NCI-H1436 (cell line): ENCODE measurements at places on chromosomes 13 and 19.

DNA sequence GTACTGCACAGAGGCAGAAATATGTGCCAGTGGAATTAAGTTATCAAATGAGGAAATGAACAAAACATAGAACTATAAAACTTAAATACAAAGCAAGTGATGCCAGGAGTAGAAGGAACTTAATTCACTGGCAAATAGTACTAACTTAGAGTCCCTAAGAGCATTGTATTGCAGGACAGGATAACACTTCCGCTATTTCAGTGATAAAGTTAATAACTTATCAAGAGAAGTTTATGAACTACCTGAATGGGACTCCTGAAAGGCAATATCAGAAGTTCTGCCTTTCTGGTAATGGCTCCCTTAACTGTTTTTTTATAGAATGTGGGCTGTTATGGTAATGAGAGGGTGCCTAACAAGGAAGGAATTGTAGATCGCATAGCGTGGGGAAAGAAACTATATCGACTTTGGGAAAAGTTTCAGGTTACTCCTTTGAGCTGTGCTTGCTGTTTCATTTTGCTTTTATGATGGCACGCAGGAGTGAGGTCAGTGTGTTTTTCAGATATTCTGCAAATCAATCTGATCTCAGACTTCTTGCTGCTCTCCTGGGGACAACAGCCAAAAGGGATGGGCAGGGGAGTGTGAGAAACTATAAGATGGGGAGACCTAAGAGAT, 95.3 kb upstream of the MLNR start:
- no peak for DNase-seq

DNA sequence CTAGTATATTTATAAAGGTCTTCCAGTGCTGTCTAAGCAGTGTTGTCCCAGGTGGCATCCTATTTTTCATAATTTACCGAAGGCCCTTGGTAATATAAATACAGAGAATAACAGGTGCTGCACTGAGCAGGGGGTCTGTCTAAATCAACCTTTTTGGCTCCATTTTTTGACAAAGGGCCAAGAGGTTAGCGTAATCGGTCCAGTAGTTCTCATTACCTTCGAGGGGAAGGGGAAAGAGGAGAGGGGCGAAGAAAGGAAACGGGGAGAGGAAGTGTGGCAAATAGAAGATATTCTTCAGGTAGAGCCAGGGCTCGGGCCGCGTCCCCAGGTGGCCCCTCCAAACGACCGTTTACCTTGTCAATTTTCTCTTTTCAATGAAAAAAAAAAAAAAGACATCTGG, 749 bp upstream of the PAN3 start:
- DNase-seq, result no peak

GRCh38 chr13:49869519-49869918, 66.6 kb downstream of the SPRYD7 start:
- no peak for DNase-seq

- DNase-seq, result no peak
Measured at GRCh38 chr19:288911-289310, 2.3 kb downstream of the PLPP2 start.

DNA sequence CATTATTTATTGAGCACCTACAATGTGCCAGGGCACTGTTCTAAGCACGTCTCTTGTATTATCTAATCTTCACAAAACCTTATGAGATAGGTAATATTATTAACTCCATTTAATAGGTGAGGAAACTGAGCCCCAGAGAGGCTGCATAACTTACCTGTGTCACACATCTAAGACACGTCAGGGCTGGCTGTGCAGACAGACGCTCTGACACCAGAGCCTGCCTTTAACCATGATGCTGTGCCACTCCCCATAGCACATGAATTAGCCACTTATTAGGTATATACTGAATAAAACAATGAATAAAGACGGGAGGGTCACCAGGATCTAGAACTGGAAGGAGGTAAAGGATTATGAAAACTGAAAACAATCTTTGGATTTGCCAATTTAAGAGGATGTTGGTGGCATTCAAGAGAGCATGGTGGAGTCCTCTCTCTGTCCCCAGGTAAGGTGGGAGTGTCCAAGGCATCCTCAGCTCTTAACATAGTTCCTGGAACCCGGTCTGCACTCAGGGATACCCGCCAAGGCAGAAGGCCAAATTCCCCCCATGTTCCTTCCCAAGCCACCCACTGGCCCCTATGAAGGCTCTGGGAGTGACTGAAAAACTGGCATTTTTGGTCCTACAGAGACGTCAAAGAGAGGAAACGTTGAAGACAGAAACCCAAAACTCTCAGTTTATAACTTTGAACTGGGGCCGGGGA, 479.7 kb downstream of the FOXO1 start:
- no peak for DNase-seq

- DNase-seq, result no peak
Measured at GRCh38 chr13:110388108-110388943, 81.2 kb downstream of the COL4A2 start.

GRCh38 chr13:21055511-21056045, 5.8 kb downstream of the LATS2 start:
- no peak for DNase-seq

DNA sequence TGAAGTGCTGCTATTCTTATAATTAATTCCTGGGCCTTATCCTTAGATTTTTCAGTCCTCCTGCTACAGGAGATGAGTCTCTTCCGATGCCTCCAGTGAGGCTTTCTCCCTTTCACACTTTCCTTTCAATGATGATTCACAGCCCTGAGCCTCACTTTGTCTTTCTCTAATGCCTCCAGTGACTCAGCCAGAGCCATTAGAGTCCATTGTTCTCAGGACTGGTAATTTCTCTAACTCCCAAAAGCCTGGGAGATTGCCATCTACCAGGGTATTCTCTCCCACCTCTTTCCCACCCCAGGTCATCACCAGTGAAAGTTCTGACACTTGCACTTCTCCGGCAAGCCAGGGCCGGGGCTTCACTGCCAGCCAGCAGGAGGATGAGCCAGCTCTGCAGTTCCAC, 49.6 kb upstream of the ARGLU1 start:
- no peak for DNase-seq

DNA sequence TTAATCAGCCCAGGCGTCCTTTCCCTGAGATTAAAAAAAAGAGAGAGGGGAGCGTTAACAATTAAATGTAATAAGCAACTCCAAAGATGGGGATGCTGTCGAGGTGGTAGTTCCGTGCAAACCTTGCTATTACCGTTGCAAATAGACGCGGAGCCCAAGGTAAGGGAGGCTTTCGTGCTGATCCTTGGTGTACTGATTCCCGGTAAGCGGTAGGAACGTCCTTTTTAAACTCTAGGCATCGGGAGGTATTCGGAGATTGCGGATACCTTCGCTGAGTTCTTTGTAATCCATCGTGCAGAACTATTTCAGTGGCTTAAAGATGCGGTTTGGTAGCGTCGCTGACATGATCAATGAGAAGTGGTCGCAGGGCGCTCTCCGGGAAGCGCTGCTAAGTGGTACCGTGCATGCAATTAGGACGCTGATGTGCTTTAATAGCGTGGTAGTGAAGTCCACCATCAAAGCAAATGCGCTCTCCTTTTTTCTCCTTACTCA, 3.1 kb downstream of the SLITRK5 start:
- DNase-seq, result no peak

GRCh38 chr19:7931221-7932061, 5.5 kb upstream of the CTXN1 start:
- DNase-seq, result no peak

DNA sequence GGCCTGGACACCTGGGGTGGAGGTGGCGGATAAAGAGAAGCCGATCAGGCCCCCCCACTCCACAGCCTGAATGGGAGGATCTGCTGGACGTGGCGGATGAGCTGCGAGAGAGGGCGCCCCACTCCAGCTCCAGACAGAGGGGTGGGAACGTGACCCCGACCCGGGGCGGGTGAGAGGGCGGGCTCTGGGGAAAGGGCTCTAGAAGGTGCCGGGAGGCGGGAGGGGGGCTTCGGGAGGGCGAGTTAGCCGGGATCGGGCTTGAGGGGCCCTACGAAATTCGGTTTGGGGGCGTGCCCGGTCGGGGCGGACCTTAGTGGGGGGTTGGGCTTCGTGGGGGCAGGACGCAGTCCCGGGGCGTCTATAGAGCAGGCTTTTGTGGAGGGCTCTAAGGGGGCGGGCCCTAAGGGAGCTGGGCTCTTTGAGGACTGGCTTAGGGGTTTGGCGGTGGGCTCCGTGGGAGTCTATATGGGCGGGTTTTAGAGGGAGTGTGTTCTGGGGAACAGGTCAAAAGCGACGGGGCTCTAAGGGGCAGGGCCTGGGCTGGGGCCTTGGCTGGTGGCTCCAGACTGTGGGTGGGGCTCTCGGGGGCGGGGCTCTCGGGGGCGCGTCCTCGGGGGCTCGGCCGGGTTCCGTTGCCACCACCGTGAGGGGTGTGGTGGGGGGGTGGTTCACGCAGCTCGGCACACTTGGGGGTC, 4.1 kb upstream of the NANOS3 start:
- DNase-seq, result no peak

- DNase-seq, result no peak
Measured at GRCh38 chr13:62706048-62706447, 1290.4 kb upstream of the PCDH20 start.

DNA sequence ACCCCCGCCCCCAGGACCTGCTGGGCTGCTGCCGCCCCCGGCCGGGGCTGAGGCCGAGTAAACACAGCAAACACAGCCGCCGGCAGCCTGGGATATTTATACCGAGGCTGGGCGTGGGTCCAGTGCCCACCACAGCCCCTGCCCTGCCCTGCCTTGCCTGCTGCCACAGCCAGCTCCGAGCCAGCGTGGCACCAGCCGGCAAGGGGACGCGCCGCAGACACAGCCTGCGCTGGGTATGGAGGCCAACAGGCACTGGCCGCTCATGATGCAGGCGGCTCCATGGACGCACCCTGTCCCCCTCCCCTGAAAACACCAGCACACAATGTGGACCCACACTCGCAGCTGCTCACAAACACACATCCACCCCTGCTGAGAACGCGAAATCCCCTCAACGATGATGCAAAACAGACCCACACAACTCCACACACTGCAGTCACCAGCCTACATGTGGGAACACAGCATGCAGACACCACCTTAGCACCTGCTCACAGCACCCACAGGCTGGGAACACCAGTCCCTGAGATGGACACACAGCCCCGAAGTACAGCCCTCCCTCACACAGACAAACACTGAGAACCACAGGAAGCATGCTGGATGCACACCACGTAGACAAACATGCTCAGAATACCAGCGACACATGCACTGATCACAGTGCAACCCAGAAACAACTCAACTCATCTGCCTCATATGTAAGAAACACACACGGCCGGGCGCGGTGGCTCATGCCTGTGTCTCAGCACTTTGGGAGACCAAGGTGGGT, 16.2 kb downstream of the CCDC97 start:
- no peak for DNase-seq

- no peak for DNase-seq
Measured at GRCh38 chr13:85500696-85501256, 298.4 kb downstream of the SLITRK6 start.

DNA sequence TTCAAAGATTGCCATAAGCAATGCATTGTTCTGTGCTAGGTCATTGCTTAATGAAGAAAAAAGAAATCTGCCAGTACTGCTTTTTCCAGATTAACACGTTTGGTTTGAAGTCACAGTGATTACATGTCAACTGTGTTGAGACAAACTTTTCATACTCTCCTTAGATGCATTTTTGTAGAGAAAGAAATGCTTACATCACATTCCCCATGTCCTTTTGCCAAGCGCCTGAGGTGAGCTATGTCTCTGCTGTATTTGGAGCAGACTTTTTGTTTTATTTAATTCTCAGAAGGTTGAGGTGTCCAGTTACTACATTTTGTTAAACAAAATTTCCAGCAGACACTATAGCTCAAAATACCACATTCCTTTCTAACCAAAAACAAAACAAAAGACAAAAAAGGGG, 16.2 kb downstream of the LACC1 start:
- DNase-seq, result no peak

DNA sequence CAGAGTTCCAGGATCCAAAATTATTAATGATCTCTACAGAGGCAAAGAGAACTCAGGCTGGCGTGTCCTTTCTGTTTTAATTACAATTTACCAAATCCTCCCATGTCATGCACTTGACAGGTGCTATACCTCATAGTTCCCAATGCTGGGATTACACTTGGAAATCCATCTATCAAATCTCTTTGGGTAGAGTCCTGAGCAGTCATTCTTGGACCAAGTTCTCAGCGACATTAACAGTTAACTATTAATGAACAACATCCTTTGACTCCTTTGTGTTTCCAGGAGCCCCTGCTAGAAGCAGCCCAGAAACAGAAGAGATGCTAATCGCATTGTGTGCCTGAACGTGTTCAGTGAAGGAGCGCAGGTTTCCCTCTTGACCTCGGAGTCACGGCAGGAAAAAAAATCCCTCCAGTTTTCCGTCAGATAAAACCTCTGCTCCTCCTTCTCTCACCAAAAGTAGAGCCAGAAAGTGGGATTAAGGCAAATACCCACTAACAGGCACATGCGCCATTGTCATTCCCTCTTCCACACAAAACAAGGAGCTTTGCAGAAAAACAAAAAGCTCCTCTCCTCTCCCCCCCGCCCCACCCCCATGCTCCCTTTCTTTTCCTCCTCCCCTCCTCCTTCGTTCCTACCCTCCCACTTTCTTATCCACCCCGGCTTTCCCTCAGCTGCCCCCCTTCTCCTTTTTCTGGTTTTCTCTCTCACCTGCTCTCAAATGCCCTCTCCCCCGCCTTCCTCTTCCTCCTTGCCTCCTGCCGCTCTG, 224.7 kb downstream of the ZIC5 start:
- DNase-seq, result no peak

DNA sequence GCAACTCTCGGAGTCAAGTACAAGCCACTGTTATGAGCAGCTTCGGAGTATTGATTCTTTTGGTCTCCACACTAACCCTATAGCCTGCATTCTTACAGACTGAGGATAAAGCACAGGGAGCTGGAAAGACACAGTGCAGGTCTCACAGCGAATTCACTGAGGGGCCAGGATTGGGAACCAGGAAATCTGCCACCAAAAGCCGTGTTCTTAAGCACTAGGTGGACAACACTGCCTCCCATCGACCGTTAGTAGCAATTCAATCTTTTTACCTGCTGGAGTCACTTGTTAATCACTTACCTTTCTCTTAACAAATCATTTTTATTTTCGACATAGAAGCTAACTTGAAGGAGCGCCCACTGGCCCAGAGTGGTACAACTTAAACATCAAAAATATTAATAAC, 6.3 kb downstream of the PMIS2 start:
- DNase-seq, result no peak

DNA sequence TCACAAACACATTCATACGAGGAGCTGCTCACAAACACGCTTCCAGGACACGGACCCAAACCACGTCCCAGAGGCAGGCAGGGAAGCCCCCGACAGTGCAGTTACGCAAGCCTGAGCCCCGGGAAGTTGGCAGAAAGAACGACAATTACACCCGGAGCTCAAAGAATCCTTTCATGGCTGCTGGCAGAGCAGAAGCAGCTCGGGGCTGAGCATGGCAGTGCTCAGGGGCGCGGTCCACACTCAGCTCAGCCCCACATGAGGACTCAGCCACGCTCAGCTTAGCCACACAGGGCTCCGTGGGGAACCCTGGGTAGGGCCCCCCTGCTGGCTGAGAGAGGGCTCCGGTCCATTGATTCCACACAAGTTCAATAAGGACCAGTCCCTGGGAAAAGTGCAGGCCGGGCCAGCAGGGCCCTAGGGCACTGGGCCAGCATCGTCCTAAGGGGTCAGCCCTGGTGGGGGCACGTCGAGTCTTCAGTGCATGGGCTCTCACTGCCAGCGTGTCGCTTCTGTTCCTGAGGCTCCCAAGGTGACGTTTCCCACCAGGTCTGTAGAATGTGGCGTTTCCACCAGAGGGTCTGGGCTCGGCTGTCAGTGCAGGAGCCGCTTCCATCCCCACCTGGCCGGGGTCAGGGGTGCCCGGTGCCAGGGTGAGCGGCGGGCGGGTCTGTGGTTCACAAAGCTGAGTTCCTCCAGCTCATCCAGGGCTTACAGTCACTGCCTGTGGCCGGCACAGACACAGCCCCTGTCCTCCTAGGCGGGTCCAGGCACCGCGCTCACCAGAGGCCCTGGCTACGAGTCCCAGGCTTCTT, 23.1 kb downstream of the GAS6 start:
- no peak for DNase-seq
